ENCODE measurements at places on chromosomes 2 and 18. TPM values are rescaled to one million over a fixed set of nuclear protein-coding genes. Genes with fewer than 3 reads are reported as not detected.

GRCh38 chr2:217920879-217921603 lies 81.8 kb downstream of the TNS1 start:
- no peak for DNase-seq

Gene ACKR3
- total RNA-seq, result 19.6 TPM

DNA sequence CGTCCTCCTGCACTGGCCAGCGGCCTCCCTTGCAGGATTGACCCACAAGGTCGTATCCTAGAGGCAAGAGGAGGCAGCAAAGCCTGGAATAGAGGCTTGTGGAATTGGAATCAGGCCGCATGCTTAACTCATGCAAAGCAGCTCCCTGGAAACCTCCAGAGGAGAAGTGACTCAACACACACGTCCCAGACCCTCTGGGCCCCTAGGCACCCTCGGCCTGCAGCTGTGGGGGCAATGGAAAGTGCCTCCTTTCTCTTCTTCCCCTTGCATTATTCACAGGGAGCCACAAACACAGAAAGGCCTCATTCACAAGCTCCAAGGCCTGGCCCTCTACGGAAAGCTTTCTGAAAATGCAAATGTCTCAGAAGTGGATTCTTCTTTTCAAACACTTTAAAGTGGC lies 19.6 kb downstream of the SPATA3 start:
- DNase-seq, result no peak

Gene LGALSL
- 9.7 TPM for total RNA-seq

- DNase-seq, result no peak
Measured at GRCh38 chr18:23377669-23378301, 75.3 kb upstream of the RIOK3 start.

Gene TSGA10
- 13.5 TPM for total RNA-seq

Gene RAB6C
- not detected for total RNA-seq

DNA sequence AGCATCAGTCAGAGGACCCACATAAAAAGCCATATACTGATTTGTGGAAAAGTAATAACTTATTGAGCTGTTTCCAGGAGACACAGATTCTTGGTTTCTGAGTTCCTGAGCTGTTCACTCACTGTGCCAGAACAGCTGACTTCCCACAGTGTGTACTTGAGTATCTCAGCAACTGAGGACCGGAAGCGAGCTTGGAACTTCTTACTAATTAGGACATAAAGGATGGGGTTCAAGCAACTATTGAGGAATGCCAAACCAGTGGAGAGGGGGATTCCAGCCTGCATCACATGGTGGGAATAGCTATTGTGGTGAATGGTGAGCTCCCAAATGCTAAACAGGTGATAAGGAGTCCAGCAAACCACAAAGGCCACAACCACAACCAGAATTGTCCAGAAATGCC lies 16.4 kb downstream of the EEF1B2 start:
- DNase-seq, result no peak

Measured in PC-9 (cell line).